ENCODE measurements at places on chromosomes 5 and 9. TPM values are rescaled to one million over a fixed set of nuclear protein-coding genes. Genes with fewer than 3 reads are reported as not detected.

DROSHA gene
- 96.2 TPM for polyA plus RNA-seq

DNA sequence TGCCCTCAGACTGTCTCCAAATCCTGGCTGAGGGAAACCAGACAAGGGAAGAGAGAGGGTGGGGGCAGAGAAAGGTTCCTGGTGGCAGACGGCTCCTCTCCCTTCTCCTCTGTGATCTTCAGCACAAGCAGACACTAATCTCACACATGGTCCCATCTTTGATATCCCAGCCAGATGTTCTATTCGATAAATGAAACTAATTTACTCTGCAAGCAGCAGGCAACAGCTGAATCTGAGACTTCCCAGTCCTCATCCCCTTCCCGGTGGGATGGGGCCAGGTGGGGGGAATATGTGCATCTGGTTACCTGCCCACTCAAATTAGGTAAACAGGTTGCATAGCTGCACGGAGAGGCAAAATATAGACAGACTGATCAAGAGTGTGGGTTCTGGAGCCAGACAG is 208.9 kb upstream of the PANK3 start:
- DNase-seq, result no peak

CCL28 gene
- polyA plus RNA-seq, result 4.4 TPM

GRCh38 chr9:93824386-93825294 is 130.5 kb downstream of the BARX1 start:
- no peak for DNase-seq

DNA sequence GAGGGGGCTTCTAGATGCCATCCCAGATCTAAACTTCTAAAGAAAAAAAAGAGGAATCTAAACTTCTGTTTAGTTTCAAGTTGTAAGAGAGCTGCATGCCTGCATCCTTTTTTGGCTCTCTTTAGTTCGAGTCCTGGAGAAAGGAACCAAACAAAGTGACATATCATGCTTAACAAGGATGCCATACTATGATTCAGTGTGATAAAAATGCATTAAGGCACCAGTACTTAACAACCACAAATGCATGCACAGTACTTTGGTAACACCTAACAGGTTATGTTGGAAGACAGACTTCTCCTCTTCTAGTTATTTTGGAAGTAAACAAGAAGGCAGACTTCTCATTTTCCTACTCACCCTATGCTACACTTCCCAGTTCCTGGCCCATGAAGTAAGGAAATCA is 27.3 kb downstream of the NME5 start:
- no peak for DNase-seq

POLR3G gene
- 1.8 TPM for polyA plus RNA-seq

- no peak for DNase-seq
Measured at GRCh38 chr5:174825587-174825986, 101.2 kb downstream of the MSX2 start.

GRCh38 chr5:80871541-80871961 is 88.6 kb upstream of the RASGRF2 start:
- no peak for DNase-seq

C7 gene
- polyA plus RNA-seq, result 208 TPM

- DNase-seq, result no peak
Measured at GRCh38 chr9:129343424-129344375, 165.6 kb upstream of the IER5L start.

- no peak for DNase-seq
Measured at GRCh38 chr5:3596261-3596825, 711 bp downstream of the IRX1 start.

DNA sequence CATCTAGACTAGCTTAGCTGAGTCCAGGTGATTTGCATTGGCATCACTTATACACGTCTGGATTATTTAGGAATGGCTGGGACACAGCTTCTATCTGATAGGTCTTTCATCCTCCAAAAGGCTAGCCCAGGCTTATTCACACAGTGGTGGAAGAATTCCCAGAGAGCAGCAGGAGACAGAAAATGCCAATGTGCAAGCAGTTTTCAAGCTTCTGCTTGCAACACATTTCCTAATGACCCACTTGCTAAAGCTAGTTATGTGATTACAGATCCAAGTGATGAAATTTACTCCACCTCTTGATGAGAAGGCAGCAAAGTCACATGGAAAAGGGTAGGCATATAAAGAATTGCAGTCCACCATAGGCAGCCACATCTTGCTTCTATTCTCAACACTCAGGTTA is 44.2 kb upstream of the MAST4 start:
- no peak for DNase-seq

DNA sequence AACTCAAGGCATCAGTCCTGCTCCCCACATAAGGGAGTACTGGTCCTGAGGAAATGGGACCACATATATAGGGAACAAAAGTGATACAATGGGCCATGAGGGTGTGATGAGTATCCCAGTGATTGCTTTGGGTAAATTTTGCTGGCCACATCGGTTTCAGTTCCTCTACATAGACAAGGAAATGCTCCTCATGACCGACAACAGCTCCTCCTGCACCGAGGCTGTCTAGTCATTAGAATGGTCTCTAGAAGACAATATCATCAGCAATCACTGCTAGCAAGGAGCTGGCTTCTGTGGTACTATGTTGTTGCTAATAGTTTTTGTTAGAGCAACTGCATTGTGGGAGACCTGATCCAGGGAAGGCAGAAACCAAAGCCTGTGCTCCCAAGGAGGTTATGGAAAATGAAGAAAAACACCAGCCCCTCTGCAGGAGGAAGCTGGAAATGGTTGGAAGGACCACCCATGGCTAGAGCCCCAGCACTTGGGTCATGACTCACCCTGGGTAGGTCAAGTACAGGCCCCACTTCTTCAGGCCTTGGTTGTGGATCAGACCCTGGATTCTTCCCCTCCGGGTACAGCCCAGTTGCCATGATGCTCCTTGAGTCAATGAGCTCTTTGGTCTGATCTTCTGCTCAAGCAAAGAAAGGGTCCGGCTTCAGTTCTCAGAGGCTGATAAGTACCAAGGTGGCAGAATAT is 3.4 kb upstream of the CTSL start:
- no peak for DNase-seq

DNA sequence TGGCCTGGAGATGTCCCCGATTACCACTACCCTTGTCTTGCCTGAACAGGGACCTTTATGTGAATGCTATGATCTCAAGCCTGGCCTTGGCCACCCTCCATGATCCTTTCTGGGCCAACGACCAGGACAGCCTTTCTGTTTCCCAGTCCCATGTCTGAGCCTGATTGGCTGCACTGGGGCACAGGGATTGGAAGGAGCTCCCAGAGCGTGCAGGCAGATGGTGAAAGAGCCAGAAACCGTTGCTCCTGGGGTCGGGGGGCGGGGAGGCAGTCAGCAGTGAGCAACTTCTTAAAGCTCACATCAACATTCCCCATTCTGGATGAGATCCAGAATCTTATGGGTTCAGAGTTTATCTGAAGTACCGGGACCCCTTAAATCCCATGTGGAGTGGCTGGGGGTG is 84.4 kb downstream of the INSYN2B start:
- DNase-seq, result no peak

- DNase-seq, result no peak
Measured at GRCh38 chr9:131287359-131287758, 2.2 kb upstream of the PLPP7 start.

GRXCR2 gene
- polyA plus RNA-seq, result not detected

DNA sequence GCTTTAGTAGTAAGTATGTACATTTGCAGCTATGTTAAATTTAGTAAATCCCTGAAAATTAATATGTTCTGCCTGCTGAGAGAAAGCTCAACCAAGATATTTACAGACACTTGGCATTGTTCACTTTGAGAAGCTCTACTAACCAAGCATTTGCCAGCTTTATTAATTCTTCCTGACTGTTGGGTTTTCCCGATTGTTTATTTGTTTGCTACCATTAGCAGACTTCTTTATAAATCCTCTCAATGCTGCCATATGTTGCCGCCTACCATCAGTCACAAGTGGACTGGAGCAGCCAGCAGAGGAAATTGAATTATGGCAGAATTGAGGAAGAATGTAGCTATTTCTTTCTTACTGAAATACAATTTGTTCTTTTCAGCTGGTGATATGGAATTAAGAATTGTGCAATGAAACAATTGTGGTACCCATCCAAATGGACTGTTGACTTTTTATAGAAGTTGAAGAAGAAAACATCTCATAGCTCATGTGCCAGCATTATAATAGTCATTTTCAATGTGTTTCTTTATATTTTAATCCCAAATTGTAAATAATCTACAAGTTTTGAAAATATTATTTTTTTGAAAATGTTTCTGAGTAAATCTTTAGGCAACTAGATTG is 588.7 kb upstream of the CDH6 start:
- DNase-seq, result no peak

- DNase-seq, result no peak
Measured at GRCh38 chr9:98396656-98397055, 141.2 kb upstream of the TBC1D2 start.

GZMA gene
- polyA plus RNA-seq, result 1.1 TPM

- no peak for DNase-seq
Measured at GRCh38 chr5:36881807-36882206, 5.2 kb downstream of the NIPBL start.

- no peak for DNase-seq
Measured at GRCh38 chr5:1815071-1815786, 14.0 kb downstream of the NDUFS6 start.

DNA sequence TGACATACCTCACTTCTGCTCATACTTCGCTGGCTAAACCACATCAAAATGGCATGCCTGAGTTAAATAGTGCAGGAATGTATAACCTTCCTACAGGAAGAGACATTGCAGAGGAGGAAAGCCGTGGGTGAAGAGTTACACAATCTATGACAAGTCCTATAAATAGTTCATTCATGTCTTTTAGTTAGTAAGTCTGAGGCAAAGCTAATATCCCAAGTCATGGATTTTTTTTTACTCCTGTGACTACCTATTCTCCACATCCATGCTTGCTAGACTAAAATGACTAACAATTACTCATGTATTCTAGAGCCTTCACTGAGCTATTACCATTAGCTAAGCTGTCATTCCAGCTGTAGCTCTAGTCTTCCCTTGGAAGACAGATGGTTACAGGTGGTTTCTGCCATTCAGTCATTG is 391.3 kb downstream of the NR2F1-AS1 start:
- no peak for DNase-seq

DNA sequence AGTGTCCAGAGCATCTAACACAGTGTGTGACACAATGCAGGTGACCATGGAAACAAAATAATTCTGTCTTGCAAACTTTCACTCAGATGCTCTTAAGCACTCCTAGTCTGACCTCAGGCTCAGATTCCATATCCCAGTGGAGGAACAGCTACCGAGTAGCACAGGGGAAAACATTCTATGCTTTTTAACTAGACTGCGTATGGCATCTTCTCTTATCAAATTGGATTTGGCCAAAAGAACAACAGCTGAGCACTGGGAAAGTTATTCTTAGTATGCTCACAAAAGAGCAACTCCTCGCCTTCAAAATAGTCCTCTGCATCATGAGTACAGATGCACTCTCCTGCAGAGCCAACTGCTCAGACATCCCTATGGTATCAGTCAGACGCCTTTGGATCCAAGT is 528.2 kb upstream of the DAP start:
- DNase-seq, result no peak

DNA sequence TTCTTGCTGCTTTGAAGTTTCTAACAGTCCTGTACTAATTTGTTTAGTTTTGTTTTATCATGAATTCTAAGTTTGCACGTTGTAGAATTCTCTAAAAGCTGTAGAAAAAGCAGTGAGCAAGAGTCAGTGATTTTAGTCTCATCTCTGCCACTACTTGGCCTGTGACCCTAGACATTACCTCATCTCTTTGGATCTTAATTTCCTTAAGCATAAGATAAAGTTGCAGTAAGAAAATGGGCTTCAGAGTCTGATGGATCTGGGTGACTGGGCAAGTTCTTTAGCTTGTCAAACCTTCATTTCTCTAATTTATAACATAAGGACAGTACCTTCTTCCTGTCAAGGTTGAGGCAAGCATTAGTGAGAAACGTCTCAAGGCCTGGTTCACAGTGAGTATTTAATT is 247.9 kb downstream of the DMRT2 start:
- DNase-seq, result no peak

C8G gene
- 0.46 TPM for polyA plus RNA-seq

CERCAM gene
- 32.2 TPM for polyA plus RNA-seq

GABRA1 gene
- polyA plus RNA-seq, result 0.10 TPM

GRCh38 chr9:72309364-72310133 is 55.5 kb downstream of the ZFAND5 start:
- DNase-seq, result no peak

DNA sequence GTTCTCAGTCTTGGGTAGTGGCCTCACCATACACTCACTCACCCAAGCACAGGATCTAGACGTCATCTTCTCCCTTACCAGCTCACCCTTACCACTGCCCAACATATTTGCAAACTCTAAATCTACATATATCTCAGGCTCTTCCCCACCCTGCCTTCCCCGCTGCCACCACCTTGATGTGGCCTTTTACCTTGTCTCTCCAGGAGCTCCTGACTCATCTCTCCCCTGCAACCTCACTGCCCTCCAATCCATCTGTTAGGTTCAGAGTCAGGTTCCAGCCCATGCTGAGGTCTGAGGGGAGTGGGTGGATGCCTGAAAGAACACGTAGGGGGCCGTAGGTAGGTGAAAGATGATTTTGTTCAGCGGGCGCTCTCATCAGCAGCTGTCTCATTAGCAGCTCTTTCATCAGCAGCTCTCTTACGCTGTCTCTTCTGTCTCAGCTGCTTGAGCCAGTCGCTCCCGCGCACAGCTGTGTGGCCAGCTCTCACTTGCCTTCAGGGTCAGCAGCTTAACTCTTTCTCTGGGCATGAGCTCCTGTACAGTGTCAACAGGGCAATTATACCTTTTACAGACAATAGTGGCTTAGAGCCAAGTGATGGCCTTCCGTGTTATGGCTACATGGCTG is 23.1 kb upstream of the CKMT2 start:
- no peak for DNase-seq

RFESD gene
- polyA plus RNA-seq, result 5.4 TPM

GRCh38 chr5:6703806-6704205 is 9.4 kb upstream of the TENT4A start:
- DNase-seq, result no peak

SPAG8 gene
- polyA plus RNA-seq, result 5.8 TPM

DNA sequence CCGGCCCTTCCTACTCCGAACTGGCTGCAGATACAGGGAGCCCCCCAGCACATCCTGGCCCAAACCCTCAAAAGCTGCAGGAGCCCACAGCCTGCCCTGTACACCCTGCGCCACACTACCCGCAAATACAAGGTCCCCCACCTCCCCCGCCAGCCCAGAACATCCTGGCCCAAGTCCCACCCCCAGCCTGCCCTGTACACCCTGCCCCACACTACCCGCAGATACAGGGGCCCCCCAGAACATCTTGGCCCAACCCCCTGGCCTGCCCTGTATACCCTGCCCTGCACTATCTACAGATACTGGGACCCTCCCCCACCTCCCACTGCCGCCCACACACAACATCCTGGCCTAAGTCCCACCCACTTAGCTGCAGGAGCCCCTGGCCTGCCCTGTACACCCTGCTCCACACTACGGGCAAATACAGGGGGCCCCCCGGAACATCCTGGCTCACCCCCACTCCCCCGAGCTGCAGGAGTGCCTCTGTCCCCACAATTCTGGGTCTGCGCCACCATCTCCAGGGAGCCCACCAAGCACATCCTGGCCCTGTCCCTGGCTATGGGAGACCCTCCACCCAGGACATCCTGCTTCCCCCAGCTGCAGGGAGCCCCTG is 8.3 kb downstream of the LPCAT1 start:
- no peak for DNase-seq

- no peak for DNase-seq
Measured at GRCh38 chr5:34524123-34524522, 132.0 kb upstream of the RAI14 start.

JAKMIP2 gene
- 5.4 TPM for polyA plus RNA-seq

GRCh38 chr5:125002727-125003598 is 256.5 kb upstream of the ZNF608 start:
- DNase-seq, result no peak

NRARP gene
- polyA plus RNA-seq, result 7.5 TPM

CDKN2A gene
- polyA plus RNA-seq, result not detected

PPIC gene
- 36.8 TPM for polyA plus RNA-seq

LAMC3 gene
- 18.1 TPM for polyA plus RNA-seq

- DNase-seq, result no peak
Measured at GRCh38 chr5:72093824-72094223, 13.5 kb upstream of the MAP1B start.

Measured in right renal cortex interstitium (tissue), 3 donors.